ENCODE measurements at places on chromosomes 3 and 15.

GRCh38 chr15:61841466-61841865, 218.8 kb downstream of the VPS13C start:
- DNase-seq = no peak

DNA sequence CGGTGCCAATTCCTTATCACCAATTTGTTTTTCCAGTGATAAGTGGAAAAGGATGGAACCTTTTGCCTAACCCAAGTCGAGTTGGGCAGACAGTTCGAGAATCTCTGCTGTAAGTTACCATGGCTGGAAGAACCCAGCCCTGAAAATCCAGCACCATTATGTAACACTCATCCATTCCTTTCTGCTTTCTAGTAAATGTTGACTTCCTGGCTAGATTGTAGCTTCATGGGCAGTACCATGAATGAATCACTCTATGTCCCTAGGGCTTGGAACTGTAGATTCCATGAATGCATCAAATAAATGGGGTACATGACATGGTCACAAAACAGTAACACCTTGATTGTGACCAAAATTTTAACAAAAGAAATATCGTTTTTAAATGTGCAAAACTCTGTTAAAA, 14.0 kb downstream of the CHCHD4 start:
- DNase-seq = peak; percentile 36

- no peak for DNase-seq
Observed at GRCh38 chr3:52488746-52489145, 6.4 kb upstream of the STAB1 start.

DNA sequence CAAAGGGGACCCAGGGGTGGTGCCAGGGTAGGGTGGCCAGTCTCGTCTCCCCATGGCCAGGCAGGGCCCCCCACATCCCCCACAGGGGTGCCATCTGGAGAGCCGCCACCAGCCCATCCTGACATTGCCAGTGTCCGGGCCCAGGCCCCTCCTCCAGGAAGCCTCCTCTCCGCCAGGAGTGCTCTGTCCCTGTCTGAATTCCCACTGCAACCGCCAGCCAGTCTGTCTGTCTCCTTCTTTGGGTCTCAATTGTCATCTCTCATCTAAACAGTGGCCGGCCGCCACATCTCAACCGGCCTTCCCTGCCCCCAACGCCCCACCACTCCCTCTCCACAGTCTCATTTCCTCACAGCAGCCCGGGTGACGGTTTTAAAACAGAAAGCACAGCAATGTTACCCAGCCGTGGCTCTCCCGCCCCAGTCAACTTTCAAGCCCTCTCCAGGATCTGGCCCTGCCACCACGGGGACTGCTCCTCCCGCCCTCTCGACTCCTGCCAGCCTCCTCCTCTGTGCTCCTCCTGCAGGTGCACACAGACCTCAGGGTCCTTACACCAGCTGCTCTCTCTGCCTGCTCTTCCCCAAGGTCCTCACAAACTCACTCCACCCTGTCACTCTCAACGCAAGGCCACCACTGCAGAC, 57.0 kb downstream of the IQSEC1 start:
- no peak for DNase-seq

DNA sequence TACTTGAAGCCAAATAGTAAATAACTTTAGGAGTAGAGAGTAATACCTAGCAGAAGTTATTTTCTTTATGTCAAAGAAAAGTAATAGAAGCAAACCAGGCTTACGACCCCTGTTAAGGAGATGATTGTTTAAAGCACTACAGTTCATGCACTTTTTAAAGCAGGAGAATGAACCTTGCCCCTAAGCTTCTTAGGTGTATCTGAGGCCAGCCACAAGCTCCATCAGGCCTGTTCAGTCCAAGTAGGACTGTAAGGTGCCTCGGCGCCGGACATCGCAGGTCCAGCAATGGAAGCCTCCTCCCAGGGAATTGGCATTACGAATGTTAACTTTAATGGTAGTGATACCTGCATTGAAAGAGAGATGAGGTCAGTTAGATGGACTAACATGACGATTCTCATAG, 16.5 kb downstream of the GATM start:
- DNase-seq = no peak

- no peak for DNase-seq
Observed at GRCh38 chr15:89531796-89532537, 35.6 kb upstream of the RHCG start.

DNA sequence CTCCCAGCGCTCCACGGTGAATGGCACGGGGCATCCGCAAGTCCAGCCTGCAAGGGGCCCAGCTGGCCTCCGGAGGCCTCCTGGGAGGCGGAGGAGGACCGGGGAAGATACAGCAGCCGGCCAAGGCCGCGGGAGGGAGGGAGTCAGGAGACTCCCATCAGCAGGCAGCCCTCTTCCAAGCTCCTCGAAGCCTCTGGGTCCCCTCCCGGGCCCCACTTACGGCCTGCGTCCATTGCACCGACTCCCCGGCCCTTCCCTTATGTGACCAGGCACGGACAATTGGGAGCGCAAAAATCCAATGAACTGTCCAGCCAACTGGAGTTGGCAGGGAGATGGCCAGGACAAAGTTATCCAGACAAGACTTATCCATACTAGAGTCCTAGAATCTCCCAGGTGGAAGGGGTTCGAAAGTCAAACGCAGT, 668 bp downstream of the MFGE8 start:
- no peak for DNase-seq

DNA sequence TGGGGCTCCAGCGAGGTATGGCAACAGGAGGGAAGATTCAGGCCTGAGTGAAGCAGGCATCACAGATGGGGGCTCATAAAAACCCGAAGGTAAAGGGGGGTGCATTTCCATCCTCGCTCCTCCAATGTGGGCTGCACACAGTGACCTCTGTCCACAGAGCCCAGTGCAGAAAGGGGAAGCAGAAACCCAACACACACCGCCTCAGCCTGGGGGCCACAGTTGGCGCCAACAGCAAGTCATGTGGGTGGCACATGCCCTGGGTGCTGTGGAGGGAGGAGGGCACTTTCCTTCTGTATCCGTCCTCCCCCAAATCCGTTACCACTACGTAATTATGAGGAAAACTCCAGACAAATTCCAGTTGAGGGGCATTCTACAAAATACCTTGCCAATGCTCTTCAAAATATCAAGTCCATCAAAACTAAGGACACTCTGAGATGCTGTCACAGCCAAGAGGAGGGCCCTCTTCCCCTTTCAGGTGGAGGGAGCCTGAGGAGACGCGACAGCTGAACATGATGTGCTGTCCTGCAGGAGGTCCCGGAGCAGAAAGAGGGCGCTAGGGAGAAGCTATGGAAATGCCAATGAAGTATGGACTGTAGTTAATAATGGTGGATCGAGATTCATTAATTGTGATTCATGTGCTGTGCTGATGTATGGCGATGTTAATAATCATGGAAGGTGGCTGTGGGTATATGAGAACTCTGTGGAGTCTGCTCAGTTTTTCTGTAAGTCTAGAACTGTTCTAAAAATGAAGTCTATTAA, 16.4 kb downstream of the APBA2 start:
- no peak for DNase-seq

- DNase-seq = peak; percentile 74
Observed at GRCh38 chr3:129558772-129559564, 16.0 kb downstream of the H1-8 start.

DNA sequence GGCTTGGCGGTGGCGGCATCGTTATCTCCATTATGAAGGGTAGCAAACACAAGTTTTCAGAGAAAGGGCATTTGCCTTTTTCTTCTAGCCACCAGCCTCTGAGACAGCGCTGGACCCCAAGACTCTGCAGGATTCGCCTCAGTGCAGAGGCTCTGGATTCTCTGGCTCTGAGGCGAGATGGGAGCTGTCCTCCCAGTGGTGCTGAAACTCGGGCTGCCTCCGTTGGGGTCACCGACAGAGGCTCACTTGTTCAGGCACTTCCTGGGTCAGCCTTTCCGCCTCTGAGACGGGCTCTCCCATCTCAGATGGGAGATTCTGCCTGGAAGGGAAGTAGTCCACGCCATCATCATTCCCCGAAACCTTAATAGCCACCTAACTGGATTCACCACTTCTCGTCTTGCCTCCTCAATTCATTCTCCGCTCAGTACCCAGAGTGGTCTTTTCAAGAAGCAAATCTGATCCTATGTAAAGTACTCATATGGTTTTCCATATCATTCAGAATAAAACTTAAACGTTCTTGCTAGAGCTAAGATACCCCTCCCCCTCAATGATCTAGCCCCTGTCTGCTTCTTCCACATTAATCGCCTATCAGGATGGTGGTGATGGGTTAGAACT, 76.9 kb downstream of the RHCG start:
- peak; percentile 22 for DNase-seq

DNA sequence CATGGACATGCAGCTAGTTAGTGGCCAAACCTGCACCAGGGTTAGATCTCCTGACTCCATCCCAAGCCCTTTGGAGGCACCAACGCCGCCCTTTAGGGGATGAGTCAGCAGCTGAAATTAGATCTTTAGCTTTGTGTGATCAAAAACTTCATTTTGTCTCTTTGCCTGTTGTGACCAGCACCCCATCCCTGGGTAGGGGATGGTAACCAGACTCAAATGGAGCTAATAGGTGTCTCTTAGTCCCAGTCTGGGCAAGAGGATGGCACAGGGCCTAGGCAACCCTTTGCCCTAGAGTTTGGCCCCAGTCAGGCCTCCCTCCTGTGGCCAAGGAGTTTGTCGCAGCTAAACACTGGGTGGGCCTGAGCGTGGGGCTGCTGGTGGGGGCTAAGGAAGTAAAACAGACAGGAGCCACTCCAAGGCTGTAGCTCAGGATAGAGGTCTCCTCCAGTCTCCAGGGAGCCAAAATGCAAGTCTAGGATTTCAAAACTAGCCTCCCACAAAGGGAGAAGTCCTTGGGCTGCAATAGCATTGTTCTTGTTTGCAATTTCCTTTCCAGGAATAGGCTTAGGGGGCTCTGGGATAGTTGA, 105.1 kb downstream of the CPN2 start:
- no peak for DNase-seq

- peak; percentile 87 for DNase-seq
Observed at GRCh38 chr3:129224984-129225393, 24.4 kb upstream of the COPG1 start.

DNA sequence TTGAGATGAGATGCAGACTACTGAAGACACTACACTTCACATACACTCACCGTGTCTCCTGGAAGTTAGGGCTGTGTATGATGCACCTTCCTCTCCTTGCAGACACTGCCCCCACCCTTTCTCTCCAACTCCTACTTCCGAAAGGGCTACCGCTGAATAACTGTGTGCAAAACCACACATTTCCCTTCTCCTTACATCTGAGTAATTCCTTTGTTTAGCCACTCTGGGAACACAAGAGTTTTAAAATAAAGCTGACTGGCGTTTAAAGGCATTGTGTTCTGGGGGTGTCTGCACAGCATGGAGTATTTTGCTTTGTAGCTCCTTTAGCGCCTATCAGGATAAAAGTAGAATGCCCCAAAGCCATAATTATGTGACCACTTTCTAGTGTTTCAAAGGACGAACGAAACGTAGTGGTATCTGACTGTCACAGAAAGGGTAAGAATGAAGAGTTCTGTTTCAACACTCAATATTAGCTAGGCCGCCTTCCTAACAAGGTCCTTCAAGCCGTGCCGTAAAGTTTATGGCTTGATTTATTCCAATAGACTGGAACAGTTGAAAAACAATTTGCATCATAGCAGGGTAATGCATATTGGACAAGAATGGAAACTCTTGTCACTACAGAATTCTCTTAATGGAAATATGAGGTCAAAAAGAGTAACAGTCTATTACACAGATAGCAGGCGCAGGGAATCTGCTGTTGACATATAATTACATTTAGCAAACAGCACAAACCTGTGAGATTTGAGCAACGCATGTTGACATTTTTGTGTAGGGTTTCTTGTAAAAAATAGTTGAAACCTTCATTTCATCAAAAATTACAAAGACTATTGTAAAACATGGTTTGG, 619.9 kb downstream of the FOXP1 start:
- no peak for DNase-seq

GRCh38 chr15:78457101-78457500, 19.1 kb downstream of the IREB2 start:
- peak; percentile 59 for DNase-seq

GRCh38 chr3:143763564-143764162, 84.6 kb downstream of the SLC9A9 start:
- peak; percentile 50 for DNase-seq

- DNase-seq = peak; percentile 80
Observed at GRCh38 chr3:48232734-48233133, 8.2 kb upstream of the ZNF589 start.

GRCh38 chr15:79117442-79118204, 27.0 kb upstream of the RASGRF1 start:
- no peak for DNase-seq

DNA sequence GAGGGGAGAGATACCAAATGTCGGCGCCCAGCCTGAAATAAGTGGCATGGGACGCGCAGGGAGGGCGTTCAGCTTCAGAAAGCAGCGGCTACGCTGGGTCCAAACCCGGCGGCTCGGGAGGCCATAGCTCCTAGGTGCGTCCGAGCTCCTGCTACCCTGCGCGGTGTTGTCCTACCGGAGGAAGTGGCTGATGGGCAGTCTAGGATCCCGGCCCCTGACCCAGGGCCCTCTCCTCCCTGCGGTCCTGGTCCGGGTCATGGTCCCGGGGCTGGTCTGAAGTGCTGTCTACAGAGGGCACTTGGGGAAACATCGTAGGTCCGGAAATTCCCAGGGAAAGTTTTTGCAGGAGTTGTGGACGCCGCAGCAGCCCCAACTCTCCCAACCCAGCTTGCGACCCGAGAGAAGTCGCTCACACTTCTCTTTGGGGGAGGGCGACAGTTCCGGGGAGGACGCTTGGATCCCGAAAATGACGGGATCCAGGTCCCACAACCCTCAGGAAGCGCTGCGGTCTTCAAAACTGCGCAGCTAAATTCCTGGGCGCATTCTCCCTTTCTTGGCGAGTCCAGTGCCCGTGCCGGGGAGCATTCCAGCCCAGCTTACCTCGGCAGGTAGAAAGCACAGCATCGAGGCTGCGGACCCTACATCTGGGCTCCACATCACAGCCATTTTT, 9.1 kb upstream of the FOXB1 start:
- DNase-seq = no peak

DNA sequence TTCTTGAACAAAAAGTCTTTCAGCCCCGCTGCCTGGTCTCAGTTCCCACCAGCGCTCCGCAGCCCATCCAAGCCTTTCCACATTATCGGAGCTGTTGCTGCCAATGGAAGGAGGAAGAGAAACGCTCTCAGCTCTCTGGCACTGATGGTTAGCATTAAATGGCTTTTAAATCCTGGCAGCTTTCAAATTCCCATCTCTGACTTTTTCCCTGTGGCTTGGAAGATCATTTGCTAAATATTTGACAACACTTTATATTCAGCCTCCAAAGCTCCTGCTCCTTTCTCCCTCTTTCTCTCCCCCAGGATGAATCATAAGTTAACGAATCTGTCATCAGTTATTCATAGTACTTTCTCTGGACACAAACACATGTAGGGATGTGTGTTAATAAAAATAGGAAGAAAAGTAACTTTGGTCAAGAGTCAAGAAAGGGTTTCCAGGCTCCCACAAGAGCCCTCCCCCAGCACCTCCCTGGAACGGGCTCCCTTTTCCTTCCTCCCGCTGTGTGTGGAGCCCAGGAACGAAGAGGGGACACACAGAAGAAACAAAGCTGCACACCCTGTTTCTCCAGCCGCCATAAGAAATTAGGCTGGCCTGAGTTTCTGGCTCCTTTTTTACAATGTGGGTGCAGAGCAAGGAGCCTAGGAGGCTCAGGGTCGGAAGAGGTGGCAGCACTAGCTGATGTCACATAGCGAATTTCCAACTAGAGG, 47.6 kb upstream of the TSEN2 start:
- peak; percentile 22 for DNase-seq

GRCh38 chr3:117736846-117737245, 1027.3 kb downstream of the TUSC7 start:
- DNase-seq = peak; percentile 45

Data from renal cortical epithelial cell (primary cell).